ENCODE measurements at places on chromosomes 4 and X.

DNA sequence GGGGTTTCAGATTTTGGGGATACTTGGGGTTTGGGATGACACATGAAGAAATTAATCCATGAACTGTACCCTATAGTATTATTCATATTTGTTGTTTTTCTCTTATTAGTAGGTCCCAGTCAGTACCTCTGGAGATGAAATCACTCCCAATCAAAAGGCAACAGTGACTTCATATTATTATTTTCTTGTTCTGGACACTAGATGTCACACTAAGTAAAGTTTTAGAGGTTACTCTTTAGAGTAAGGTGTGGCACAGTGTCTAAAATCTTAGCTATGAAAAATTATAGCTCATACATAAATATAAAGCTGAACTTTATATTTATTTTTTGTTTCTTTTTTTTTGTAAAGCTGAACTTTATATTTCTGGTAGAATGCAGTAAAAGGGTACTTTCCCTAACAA, 35.1 kb downstream of the FAM114A1 start:
- DNase-seq: no peak

- DNase-seq: no peak
Measured at GRCh38 chr4:78784236-78784865, 8.2 kb downstream of the BMP2K start.

- DNase-seq: no peak
Measured at GRCh38 chrX:18884916-18885315, 99.0 kb downstream of the PHKA2 start.

GRCh38 chr4:8180310-8181093, 18.6 kb upstream of the SH3TC1 start:
- DNase-seq: no peak

DNA sequence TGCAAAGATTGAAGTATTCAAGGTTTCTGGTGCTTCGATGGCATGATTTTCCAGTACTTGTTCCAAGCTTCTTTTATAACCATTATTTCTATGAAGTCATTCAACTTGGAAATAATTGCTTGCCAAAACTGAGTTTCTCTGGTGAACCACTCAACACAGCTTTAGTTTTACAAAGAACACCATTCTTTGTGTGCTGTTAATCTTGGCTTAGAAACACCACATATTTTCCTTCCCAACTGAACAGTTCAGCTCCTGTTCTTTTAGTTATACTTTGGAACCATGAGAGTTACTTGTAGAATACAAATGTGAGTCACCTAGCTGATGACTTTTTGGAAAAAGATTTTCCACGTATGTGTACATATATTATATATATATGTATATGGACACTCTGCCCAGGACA, 32.7 kb downstream of the TMEM47 start:
- DNase-seq: no peak

DNA sequence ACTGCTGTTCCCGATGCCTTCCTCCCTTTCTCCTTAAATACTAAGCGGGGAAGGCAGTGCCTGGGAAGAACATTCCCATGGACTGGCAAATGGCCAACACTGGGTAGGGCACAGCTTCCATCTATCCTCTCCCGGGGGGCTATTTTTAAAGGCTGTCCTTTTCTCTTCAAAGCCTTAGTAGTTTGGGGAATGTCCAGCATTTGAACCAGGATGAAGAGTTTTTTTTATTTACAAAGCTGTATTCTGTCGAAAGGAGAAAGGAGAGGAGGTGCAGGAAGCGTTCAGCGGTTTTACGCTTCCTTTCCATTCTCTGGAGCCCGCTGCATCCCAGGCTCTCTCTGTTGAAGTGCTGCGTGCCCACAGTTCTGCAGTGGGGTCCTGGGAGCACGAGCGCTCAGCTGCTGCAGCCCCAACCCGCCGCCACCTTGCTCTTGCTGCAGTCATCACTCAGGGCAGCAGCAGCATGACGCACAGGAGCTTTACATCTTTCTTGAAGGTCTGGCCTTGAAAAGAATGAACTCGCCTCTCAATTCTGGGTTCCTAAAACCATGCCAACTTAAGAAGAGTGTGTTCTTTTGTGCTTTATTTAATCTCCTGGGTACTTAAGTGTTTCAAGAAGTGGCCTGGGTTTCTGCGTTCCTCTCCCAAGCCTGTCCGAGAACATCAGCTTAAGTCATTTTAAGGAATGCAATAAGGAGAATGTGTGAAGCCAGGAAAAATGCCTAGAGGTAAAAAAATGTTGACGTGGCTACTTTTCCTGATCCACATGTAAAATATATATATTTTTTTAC, 427.2 kb downstream of the MAPK10 start:
- DNase-seq: no peak

GRCh38 chr4:81651243-81651899, 179.7 kb upstream of the RASGEF1B start:
- DNase-seq: no peak

GRCh38 chrX:150032742-150033141, 94.5 kb upstream of the EOLA2 start:
- DNase-seq: no peak

GRCh38 chrX:105302246-105302645, 81.8 kb upstream of the TEX13A start:
- DNase-seq: no peak

GRCh38 chr4:143441678-143442077, 71.8 kb upstream of the SMARCA5 start:
- no peak for DNase-seq

GRCh38 chrX:7191681-7192110, 43.7 kb upstream of the PUDP start:
- DNase-seq: no peak

GRCh38 chr4:113998079-113998478, 18.6 kb upstream of the ARSJ start:
- DNase-seq: no peak

DNA sequence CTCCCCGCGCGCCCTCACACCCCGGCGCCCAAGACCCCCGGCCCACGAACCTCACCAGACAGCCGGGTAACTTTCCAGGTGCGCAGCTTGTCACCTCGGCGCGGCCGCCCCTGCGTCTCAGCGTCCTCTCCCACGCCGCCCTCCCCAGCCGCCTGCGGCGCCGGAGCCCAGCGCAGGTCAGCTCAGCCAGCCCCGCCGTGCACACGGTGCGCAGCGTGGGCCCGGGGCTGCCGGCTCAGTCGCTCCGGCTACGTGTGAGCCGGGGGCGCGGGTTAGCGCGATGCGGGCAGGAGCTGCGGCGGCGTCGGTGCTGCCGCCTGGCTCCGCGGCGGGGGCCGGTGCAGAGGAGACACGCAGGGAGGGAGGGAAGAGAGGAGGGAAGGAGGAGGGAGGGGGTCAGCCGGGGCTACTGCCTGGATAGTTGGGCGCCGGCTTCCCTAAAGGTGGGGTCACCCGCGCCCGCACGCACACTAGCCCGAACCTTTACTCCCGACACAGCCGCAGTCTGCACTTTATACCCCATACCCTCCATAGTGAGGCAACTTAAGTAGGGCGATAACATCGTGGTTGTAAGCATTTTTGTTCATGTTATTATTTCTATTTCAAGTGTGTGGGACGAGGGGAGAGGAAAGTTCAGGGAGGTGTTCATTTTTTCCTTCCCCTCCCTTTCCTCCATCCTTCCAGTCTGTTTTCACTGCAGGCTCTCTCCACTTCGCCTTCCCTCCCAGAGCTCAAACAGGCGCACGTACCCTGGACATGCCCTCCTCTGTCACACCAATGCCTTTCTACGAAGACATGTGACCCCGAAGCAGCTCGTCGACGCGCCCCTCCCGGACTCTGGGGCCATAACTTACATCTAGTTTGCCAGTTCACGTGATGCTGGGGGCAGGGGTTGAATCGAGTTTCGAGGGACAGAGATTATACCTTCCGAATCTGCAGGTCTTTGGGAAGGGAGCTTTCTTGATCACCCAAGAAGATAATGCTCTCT, at the start of gene PRKG2:
Gene PRKG2, minus strand, starts transcription at position 342 of the 988 bp plus-strand sequence. CDS start 10,175 bp downstream, outside the sequence.
- DNase-seq: no peak

GRCh38 chr4:23775694-23776093, 114.2 kb downstream of the PPARGC1A start:
- DNase-seq: no peak

- no peak for DNase-seq
Measured at GRCh38 chrX:13597874-13598273, 28.5 kb downstream of the EGFL6 start.

DNA sequence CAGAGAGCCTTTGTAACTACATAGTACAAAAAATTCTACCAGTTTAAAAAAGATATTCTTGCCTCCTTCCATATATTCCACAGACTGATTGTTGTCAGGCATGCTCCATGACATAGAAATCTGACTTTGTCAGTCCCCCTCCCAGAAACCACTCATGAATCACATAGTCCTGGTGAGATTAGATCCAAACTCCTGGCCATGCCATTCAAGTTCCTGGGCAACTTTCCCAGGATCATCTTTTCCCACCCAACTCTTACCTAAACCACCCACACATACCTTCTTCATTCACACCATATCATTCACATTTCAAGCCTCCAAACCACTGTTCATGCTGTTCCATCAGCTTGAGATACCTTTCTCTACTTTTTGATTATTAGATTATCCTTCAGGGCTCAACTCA, 46.4 kb downstream of the SLC16A2 start:
- no peak for DNase-seq

DNA sequence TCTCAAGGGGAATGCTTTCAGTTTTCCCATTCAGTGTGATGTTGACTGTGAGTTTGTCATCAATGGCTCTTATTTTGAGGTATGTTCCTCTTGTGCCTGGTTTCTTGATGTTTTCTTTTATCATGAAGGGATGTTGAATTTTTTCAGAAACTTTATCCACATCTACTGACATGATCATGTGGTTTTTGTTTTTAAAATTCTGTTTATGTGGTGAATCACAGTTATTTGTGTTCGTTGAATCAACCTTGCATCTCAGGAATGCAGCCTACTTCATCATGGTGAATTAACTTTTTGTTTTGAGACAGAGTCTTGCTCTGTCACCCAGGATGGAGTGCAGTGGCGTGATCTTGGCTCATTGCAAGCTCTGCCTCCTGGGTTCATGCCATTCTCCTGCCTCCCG, 263.1 kb upstream of the KLF3 start:
- DNase-seq: no peak

- no peak for DNase-seq
Measured at GRCh38 chr4:85496126-85496849, 21.3 kb downstream of the ARHGAP24 start.

DNA sequence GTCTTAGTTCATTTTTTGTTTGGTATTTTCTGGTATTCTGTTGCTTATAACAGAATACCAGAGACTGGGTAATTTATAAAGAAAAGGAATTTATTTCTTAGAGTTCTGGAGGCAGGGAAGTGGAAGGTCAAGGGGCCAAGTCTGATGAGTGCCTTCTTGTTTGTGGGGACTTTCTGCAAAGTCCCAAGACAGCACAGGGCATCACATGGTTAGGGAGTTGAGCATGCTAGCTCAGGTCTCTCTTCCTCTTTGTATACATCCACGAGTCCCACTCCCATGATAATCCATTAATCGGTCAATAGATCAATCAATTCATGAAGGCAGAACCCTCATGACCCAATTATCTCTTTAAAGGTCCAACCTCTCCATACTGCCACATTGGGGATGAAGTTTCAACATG, 31.1 kb downstream of the IL13RA1 start:
- DNase-seq: no peak

DNA sequence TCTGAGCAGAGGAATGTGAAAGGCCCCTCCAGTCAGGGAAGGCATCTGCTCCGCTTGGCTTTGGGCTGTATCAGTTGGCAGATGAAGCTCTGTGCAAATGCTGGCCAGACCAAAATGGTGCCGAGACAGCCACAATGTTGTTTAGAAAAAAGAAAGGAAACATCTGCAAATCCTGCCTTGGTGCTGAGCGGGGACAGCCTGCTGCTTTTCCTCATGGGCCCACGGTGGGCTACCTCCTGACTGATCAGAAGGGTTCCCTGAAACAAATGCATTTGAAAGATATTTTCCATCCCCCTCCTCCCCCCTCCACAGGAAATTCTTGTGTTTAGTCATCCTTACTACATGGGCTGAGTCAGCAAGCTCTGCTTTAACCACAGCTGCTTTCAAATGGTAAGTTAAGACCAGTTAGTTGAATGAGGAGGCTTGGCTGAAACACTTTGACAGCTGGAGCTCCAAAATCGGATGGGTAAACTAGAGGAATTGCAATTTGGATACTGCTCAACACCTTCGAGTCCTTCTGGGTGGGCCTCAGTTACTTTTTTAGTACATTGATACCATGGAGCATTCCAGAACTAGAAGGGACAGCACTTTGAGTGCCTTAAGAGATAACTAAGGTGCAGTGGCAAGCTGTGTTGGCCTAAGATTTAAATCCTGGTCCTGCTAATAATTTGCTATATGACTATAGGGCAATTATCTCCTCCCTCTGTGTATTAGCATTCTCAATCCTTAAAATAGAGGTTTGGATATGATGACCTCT, 36.0 kb downstream of the PLAC1 start:
- no peak for DNase-seq

DNA sequence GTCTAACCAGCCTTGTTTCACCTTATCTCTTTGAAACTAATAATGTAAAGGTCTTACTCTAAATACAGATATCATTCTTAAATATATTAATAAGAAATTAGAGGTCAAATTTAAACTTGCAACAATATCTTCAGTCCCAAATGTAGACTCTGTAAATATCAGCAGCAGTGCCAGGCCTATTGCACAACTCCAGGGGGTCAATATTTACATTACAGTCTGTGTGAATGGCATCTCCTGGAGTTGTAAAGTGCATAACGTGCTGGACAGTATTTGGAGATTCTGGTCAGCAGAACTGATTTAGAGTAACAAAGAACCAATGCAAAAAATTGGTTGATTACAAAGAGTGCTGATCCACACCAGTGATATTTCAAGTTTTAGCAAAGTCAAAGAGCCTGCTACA, 1225.9 kb downstream of the PCDH19 start:
- no peak for DNase-seq

GRCh38 chrX:149490100-149490499, 15.0 kb downstream of the IDS start:
- no peak for DNase-seq

DNA sequence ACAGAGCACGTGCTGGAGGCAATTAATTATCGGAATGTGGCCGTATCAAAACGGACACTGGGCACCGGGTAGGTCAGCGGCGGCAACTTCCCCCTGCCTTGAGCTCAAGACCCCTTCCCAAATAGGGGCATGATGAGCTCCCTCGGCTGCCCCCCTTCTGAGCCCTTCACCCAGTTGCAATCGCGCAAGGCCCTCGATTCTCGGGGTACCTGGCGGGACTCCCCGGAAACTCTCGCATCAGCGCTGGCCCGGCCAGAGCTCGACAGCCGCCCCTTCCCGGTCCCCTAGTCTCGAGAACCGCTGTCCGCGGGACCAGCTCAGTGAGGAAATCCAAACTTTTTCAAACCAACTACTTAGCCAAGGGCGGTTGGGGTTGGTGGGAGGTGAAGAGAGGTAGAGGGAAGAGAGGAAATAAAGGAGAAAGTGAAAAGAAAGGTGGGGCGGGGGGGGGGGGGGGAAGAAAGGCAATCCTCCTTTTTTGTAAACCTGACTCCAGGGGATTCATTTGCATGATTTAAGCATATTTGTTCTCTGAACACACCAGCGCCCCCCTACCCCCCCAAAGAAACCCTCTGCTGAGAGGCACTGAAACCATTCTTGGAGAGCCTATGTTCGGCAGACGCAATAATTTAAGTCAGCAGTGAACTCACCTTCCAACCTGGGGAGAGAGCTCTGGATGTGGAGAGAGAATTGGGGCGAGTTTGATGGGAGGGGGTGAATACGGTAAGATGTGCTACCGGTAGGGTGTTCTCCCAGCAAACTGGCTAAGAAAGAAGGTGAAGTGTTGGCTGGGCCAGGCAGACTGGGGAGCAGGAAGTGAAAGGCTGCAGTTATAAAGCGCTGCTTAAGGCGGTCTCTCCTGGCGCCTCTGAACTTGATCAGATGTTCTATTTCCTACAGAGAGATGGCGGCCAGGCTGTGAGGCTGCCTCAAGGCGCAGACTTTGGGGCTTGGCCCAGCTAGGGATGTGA, 2.0 kb upstream of the ZIC3 start:
- no peak for DNase-seq

Data from stimulated activated CD8-positive, alpha-beta memory T cell treated with anti-CD3 and anti-CD28 coated beads, Interleukin-4, amount 100 ng/mL, for 1 hour (primary cell).